ENCODE measurements at places on chromosomes 12 and 14.

DNA sequence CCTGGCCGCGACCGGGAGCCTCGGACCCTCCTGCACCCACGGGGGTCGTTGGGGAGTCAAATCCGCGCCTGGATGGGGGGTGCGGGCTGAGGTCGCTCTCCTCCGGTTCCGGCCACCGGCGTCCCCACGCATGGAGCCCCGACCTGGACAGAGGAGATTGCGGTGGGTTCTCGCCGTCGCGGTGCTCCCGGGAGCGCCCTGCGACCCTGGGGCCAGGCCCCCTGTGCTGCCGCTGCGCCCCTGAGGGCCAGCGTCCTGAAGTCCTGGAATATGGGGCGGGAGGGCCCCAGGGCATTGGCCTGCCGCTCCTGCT lies 345 bp downstream of the ASPG start:
- DNase-seq: no peak

DNA sequence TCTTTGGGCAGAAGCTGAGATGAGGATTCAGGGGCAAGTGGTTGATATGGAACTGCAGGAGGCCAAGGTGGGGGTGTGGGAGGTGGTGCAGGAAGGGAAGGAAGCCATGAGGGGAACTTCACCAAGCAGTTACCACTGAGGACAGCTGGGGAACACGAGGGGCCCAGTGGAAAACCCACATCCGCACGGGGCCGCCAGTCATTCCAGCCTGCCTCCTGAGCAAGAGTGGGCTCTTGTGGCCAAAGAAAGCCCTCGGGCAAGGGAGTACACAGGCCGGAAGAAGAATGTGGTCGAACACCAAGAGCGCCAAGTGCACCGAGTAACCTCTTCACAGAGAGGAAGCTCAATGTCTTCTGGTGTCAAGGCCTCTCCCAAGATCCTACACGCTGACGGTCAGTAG lies 252.2 kb upstream of the FOXN3 start:
- DNase-seq: no peak

DNA sequence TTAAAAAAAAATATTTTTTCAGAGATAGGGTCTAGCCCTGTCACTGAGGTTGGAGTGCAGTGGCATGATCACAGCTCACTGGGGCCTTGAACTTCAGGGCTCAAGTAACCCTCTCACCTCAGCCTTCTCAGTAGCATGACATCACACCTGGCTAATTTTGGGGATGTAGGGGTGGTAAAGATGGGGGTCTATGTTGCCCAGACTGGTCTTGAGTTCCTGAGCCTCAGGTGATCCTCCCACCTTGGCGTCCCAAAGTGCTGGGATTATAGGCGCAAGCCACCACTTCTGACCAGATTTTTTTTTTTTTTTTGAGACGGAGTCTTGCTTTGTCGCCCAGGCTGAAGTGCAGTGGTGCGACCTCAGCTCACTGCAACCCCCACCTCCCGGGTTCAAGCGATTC lies 80.9 kb downstream of the HECTD1 start:
- no peak for DNase-seq

- no peak for DNase-seq
Observed at GRCh38 chr14:45065540-45065939, 18.4 kb upstream of the PRPF39 start.

- no peak for DNase-seq
Observed at GRCh38 chr12:125346362-125346761, 281.1 kb downstream of the AACS start.

- DNase-seq: no peak
Observed at GRCh38 chr14:73792481-73792880, 59.1 kb upstream of the PTGR2 start.

DNA sequence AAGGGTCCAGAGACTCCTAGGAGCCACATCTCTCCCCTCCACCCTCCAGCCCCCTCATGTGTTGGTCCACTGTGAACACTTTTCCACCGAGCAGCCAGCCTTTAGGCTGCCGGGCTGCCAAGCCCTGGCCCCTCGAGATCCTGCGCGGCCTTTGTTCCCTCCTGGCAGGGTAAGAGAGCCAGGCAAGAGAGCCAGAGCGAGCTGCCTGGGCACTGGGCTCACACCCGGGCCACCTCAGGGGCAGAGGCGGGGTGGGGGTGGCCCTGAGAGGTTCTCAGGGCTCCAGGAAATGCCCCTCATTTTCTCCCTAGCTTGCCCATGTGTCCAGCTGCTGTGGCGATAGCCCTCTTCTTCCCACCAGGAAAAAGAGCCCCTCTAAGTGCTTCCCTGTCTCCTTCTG lies 44.8 kb downstream of the LTBP2 start:
- no peak for DNase-seq

DNA sequence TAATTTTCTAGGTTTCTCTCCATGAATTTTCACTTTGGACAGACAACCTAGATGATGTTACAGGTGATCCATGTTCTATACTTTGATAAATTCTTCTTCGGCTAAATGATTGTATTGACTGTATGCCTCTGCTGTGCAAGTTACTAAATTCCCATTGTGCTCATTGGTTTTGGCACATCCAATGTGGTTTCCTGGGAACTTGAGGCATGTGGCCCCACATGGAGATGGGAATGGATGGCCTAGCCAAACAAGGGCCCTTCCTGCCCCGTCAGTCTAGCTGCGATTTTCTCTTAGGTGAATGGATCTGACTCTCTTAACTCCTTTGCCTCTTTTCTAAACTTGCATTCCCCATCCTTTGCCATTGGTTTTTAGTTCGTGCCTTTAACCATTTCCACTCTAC lies 186.2 kb downstream of the PELI2 start:
- no peak for DNase-seq

DNA sequence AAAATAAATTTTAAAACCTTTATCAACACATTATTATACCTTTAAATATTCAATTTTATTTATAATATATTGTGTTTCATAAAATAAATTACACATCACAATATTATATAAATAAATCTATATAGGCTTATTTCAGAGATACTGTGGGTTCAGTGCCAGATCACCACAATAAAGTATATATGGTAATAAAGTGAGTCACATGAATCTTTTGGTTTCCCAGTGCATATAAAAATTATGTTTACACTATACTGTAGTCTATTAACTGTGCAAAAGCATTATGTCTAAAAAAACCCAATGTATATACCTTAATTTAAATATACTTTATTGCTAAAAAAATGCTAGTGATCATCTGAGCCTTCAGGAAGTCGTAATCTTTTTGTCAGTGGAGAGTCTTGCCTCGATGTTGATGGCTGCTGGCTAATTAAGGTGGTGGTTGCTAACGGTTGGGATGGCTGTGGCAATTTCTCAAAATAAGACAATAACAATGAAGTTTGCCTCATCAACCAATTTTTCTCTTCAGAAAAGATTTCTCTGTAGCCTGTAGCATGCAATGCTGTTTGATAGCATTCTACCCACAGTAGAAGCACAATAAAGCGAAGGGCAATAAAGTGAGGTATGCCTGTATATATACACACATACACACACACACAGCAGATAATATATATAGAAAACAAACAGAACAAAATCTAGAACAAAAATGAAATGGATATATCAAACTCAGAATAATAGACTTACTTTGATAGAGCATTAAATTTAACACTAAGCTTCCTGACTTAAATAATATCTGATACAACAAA lies 32.4 kb downstream of the CCDC59 start:
- no peak for DNase-seq

- no peak for DNase-seq
Observed at GRCh38 chr12:57418255-57418654, 12.6 kb downstream of the R3HDM2 start.

DNA sequence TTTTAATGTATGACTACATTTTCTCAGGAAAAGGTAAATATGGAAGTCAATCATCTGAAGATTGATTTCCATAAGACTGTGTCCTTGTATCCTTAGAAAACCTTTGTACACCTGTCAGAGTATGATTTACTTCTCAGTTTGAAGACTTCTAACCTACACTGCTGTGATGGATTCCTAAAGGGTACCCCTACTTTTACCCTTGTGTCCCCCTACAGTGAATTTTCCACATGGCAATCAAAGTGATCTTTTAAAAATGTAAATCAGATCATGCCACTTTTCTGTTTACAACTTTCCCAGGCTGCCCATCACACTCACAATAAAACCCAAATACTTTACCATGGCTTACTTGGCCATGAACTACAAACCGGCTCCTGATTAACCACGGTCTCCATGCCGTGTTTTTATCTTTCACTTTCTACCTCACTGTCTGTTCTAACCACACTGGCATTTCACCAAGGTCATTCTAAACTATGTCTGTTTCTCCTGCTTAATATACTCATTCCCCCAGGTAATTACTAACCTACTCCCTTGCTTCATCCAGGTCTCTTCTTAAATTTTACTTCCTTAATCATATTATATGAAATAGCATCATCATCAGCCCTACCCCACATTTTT lies 8.1 kb downstream of the DNAI7 start:
- no peak for DNase-seq

DNA sequence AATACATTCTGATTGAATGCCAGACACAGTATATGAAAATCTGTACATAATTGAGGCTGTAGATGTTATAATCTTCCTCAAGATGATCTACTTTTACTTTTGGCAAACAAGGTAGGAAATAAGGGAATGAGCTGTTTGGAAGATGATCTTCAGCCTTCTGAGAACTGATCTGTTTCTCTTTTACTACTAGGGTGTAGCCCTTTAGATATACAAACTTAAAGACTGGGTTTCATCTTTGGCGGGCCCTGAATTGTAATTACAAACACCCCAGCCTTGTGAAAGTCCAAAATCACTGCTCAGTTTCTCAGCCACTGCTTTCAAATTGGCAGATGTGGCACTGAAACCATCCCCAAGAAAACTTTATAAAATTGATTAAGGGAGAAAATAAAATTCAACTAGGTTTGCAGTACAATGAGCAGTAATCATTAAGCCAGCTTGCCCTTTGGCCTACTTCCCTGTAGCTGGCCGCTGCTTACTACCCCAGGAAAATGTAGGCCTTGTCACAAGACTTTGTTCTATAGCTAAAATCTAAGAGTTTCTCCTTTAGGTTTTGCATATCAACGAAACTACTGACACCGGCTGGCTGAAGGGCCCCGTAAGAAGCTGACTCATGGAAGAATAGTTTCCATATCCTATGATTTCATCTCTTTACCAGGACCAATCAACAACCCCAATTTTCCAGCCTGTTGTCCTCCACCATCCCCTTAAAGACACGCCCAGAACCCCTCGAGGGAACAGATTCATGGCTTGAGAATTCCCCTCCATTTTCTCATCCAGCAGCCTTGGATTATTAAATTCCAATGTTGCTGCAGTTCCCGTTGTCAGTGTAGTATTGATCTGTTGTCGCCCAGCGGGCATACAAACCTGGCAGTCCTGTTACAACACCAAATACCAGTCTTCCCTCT lies 210.8 kb downstream of the PCNX1 start:
- no peak for DNase-seq

DNA sequence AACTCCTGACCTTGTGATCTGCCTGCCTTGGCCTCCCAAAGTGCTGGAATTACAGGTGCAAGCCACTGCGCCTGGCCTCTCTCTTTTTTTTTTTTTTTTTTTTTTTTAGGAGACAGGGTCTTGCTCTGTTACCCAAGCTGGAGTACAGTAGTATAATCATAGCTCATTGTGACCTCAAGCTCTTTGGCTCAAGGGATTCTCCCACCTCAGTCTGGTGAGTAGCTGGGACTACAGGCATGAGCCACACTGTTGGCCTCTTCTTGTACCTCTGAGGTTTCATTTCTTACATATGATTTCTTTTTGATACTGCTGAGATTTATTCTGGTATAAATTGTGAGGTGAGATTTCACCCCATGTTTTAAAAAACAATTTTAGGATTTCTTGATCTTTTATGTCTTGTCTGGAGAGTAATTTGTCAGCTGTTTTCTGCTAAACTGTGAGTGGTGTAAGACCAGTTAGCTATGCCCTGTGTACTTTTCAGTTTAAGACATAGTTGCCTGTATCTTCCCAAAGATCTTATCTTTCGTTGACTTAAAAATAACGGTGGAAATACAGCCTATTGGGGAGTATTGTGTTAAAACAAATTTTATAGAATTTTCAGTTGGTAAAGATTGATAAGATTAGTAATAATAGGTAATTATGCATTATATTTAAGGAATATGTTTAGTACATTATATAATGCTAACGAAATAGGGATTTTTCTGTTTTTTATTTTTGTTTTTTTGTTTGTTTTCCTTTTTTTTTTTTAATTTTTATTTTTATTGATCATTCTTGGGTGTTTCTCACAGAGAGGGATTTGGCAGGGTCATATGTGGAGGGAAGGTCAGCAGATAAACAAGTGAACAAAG lies 31.7 kb downstream of the WDR20 start:
- DNase-seq: no peak

- no peak for DNase-seq
Observed at GRCh38 chr12:104536841-104537240, 80.1 kb downstream of the CHST11 start.

- no peak for DNase-seq
Observed at GRCh38 chr12:90030726-90031125, 322.1 kb upstream of the ATP2B1 start.

DNA sequence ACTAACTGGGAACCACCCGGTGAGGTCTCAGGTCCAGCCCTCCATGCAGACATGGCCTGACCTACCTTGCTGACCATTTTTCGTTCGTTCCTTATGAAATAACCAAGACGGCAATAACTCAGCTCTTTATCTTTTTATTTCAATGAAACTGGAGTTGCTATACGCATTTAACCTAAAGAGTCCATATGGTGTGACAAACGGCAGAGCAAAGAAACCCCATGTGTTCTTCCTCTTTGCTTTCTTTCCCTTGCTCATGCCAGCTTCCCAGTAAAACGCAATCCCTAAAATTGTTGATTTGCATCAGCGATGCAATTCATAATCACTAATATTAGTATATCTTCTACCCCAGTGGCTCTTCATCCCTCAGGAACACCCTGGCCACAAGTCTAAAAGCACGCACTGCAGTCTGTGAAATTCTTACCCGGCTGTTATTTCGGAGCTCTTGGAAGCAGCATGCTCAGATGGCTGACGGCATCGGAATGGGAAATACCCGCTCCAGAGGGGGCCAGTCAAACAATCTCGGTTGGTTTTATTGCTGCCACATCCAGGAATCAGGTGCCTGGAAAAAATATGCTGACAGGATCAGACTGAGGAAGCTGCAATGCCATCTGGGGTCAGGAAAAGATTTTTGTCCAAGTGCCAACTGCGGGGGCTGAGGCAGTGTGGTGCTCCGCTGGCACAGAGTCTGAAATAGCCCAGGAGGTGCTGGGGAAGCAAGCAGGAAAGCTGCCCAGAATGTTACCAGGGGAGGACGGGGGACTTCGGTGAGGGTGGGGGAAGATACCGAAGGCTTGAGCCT lies 28.2 kb upstream of the KCNA1 start:
- DNase-seq: no peak

DNA sequence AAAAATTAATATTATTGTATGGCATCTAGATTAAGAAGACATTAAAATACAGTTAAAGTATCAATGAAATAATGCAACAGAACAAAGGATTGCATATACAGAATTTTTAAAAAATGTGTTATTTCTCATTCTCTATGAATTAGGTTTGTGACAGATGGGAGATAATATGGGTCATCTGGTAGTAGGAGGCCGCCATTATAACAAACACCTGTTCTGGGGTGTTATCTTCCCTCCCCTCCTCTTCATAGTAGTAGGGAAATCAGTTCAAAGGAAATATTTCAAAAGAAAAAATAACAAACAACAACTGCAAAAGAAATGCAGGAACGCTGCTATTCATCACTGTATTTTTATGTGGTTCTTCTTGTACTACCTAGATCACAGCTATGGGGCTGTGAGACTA lies 187.0 kb upstream of the ATP2B1 start:
- DNase-seq: no peak
